GM23248 (cell line): ENCODE measurements at places on chromosomes 2 and 18. TPM values are rescaled to one million over a fixed set of nuclear protein-coding genes. Genes with fewer than 3 reads are reported as not detected.

GRCh38 chr2:195672674-195673073, 15.6 kb downstream of the SLC39A10 start:
- no peak for DNase-seq
- H3K36me3 ChIP-seq: no peaks in the 10 kb centered on the region
- no peak overlapping the region for H3K4me3 ChIP-seq
- H3K4me1 ChIP-seq: peaks cover 15% of the 10 kb centered on the region
- no peaks in the 10 kb centered on the region for H3K27me3 ChIP-seq

GRCh38 chr2:63189026-63189425, 138.4 kb downstream of the OTX1 start:
- H3K4me3 ChIP-seq: 0 out of 2 replicates have a peak overlapping the region, but pooled peaks have one; percentile 34
- no peaks in the 10 kb centered on the region for H3K4me1 ChIP-seq
- H3K27ac ChIP-seq: no peak overlapping the region
- peak; percentile 72 for DNase-seq
- H3K36me3 ChIP-seq: no peaks in the 10 kb centered on the region

GRCh38 chr18:21672521-21673267, 31.9 kb downstream of the ABHD3 start:
- no peaks in the 10 kb centered on the region for H3K27me3 ChIP-seq
- no peaks in the 10 kb centered on the region for H3K36me3 ChIP-seq
- no peak overlapping the region for H3K4me3 ChIP-seq
- DNase-seq: peak; percentile 32
- no peaks in the 10 kb centered on the region for H3K4me1 ChIP-seq

GRCh38 chr2:219769090-219769910, 141.9 kb downstream of the SLC4A3 start:
- no peak overlapping the region for H3K4me3 ChIP-seq
- H3K36me3 ChIP-seq: no peaks in the 10 kb centered on the region
- H3K27ac ChIP-seq: no peak overlapping the region
- H3K4me1 ChIP-seq: no peaks in the 10 kb centered on the region
- DNase-seq: peak; percentile 50

- peaks cover 11% of the 10 kb centered on the region; the same call in 1 of the 2 replicates for H3K27me3 ChIP-seq
- H3K27ac ChIP-seq: peak overlapping the region; percentile 23; the same call in 1 of the 2 replicates
- H3K36me3 ChIP-seq: no peaks in the 10 kb centered on the region
- H3K4me1 ChIP-seq: peaks cover 12% of the 10 kb centered on the region
- DNase-seq: peak; percentile 86
These were observed 9.8 kb downstream of the LGALSL start for GRCh38 chr2:64463781-64464180.

- H3K27me3 ChIP-seq: no peaks in the 10 kb centered on the region; the same call in 1 of the 2 replicates
- no peak for DNase-seq
These were observed 28.3 kb upstream of the FZD7 start for GRCh38 chr2:202005272-202005887.

DNA sequence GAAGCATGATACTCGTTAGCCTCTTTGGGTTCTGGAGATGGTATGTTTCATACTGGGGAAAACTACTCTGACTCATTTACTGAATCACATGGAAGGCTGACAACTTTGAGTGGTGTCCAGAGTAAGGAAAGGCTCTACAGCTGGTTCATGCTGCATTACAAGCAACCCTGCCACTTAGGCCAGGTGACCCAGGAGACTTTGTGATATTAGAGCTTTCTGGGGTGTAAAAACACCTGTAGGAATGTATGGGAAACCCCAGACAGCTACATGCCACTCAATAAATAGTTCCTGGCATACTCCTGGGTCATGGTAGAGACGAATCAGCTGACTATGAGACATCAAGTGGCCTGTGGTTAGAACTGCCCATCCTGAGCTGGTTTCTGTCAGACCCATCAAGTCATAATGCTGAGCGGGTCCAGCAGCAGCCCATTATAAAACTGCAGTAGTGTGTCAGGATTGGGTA, 21.3 kb upstream of the TCF7L1 start:
- no peak overlapping the region for H3K4me3 ChIP-seq
- no peaks in the 10 kb centered on the region for H3K36me3 ChIP-seq
- peaks cover 6% of the 10 kb centered on the region; the same call in 1 of the 2 replicates for H3K27me3 ChIP-seq
- peak; percentile 87 for DNase-seq
- H3K4me1 ChIP-seq: peaks cover 21% of the 10 kb centered on the region; the same call in 1 of the 2 replicates

GRCh38 chr2:197010200-197011020, 83.9 kb upstream of the PGAP1 start:
- no peaks in the 10 kb centered on the region for H3K36me3 ChIP-seq
- H3K4me1 ChIP-seq: peaks cover 13% of the 10 kb centered on the region
- H3K27me3 ChIP-seq: no peaks in the 10 kb centered on the region

DNA sequence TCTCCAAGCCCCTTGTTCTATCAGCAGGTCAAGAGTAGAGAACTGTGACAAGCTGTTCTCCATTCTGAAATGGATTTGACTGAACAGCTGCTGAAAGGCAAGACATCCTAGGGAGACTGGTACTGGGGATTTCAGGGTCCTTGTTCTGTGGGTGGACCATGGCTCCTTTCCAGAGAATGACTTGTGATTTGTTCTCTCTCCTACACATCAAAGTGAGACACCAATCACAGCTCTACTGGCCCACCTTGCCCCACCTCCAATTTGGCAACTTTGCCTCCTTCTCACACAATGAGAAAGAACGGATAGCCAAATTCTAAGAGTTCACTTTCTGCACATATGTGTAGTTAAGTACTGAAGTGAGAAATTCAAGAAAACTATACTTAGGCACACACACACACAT, 67.4 kb downstream of the BCL11A start:
- peaks cover 41% of the 10 kb centered on the region for H3K4me1 ChIP-seq
- no peak overlapping the region for H3K4me3 ChIP-seq
- H3K27ac ChIP-seq: peak overlapping the region; percentile 51
- no peaks in the 10 kb centered on the region for H3K36me3 ChIP-seq
- DNase-seq: no peak

DNA sequence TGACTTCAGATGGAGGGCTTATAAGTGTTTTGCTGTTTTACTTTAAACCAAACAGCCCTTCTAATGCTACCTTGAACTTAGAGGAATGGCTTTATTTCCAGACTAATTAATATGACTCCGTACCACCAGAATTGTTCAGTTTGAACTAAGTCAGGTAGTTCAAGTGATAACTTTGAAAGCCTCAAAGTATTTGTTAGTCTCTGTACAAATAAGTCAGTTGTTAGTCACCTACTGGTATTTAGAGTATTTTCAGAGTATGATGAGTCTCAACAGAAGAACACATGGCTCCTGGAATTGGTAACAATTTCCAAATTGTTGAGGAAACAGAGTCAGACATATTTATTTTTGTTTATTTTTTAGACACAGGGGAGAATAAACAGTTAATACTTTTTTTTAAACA, 381.8 kb upstream of the NRXN1 start:
- no peak for DNase-seq
- H3K36me3 ChIP-seq: no peaks in the 10 kb centered on the region

DNA sequence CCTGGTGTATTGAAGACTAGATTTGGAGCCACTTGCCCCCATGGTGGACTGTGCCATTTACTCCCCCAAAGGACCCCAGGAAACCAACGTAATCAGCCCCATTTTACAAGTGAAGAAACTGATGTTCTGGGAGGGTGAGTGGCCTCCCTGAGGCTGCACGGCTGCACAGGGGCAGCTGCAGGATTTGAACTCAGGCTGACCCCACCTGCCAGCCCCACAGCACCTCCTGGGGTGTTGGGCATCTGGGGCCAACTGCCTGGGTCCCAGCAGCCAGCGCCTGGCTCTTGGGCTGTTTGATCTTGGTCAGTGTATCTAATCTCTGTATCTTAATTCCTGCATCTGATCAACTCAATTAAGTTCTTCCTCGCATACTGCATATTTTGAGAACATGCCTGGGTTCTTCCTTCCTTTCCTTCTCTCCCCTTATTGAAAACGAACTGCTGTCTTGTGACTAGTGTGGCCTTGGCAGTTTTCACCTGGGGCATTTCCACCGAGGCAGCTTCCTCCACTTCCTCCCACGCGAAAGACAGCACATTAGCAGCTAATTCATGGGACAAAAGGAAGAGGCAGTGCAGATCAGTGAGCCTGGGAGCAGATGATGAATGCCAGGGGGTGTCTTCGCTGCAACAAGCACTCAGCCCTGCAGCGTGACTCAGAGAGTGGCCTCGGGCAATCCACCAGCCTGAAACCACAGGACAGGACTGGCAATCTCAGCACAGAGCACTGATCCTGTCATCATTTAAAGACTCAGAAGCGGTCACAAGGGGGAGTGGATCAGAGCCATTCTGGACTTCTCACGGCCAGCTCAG, 184.1 kb upstream of the RAB12 start:
- no peaks in the 10 kb centered on the region for H3K27me3 ChIP-seq
- H3K4me1 ChIP-seq: peaks cover 4% of the 10 kb centered on the region; the same call in 1 of the 2 replicates
- H3K27ac ChIP-seq: peak overlapping the region; percentile 16; the same call in 1 of the 2 replicates
- peak; percentile 95 for DNase-seq
- no peaks in the 10 kb centered on the region for H3K36me3 ChIP-seq

DNA sequence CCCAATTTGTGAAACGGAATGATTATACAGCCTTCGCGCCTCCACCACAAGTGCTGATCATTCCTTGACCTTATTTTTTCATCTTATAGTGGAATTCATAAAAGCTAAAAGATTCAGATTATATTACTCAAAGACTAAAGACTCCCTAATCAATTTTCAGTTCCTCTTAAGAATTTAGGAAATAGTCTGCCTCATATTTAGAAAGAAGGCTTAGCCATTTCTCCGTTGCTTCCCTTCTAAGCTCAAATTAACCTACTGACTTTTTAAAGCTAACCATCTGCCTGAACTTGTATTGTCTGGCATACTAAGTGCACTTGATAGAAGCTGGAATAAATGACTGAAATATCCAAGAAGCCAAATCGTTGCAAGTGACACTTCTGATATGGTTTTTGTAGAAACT, 44.7 kb downstream of the HNRNPLL start:
- H3K4me1 ChIP-seq: no peaks in the 10 kb centered on the region
- H3K27ac ChIP-seq: no peak overlapping the region
- H3K27me3 ChIP-seq: no peaks in the 10 kb centered on the region
- no peak overlapping the region for H3K4me3 ChIP-seq
- no peak for DNase-seq
- H3K36me3 ChIP-seq: peaks cover 22% of the 10 kb centered on the region

DNA sequence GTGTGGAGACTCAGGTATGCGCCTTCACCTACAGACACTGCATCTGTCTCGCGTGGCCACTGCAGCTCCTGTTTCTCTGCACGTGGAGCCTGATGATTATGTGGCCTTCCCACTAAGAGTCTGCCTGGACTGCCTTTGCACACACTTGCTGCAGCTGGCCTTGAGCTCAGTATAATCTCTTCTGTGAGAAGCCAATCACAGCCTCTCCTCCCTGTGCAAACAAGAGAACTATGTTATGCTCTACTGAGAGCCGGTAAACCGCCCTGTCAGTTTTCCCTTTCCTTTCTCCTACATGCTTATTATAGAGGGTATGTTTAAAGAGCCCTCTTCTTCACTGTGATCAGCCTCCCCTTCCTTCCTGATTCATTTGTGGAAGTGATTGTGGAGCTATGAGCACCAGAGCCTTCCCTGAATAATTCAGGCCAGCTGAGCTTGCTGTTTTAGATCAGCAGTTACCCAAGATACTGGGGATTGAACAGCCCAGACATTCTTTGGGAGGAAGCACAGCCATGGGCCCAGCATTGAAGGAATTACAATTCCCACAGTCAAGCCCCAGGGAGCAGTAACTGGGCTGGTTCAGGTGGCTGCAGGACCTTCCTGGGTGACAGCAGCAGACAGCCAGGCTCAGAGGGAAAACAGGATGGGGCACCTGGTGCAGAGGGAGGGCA, 3.7 kb upstream of the TGFA start:
- H3K36me3 ChIP-seq: no peaks in the 10 kb centered on the region
- DNase-seq: no peak
- H3K4me3 ChIP-seq: no peak overlapping the region
- H3K4me1 ChIP-seq: no peaks in the 10 kb centered on the region

DNA sequence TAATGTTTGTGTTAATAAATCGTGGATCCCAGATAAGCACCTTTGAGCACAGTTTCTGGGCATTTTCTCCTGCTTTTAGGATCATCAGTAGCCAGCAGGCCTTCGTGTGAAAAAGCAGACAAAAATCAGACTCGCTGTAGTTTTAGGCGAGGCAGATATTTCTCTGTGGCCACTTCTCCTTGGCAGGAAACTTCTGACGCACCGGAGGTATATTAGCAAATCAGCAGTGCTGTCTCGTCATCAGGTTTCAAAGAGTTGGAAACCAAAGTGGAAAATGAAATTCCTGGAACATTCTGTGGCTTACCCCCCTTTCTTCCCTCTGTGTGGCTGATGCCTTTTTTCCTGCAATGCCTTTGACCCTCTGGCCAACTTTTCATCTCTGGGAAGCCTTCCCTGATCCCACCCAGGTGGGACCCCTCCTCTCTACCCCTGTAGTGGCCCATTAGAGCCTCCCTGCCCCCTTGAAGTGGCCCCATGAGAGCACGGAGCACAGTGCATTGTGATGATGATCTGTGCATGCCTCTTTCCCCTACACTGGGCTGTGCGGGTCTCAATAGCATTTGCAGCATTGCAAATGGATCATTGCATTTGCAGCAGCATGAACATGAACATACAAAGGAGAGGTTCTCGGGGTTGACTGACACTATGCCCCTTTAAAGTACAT, 93.3 kb downstream of the RNF144A start:
- H3K27ac ChIP-seq: peak overlapping the region; percentile 96
- H3K36me3 ChIP-seq: no peaks in the 10 kb centered on the region
- DNase-seq: peak; percentile 93
- peaks cover 56% of the 10 kb centered on the region for H3K4me1 ChIP-seq
- H3K27me3 ChIP-seq: no peaks in the 10 kb centered on the region

DNA sequence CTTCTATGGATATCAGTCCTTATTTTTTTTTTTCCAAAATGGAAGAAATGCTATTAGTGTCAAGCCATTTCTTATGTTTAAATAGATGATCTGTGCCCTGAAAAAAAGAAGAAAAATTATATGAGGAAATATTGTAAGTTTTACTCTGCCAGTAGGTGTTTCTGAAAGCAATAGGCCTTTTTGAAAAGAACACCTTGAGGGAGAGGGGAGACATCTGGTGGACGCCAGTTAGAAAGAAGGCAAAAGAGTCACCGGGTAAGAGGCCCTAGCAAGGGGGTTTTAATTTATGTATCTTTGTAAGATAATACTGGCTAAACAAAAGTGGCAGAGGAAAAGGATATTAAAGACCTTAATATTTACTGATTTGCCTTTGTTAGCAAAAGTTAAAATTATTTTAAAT, 56.1 kb downstream of the DYNAP start:
- no peak overlapping the region for H3K27ac ChIP-seq
- peak; percentile 7 for DNase-seq
- 0 out of 2 replicates have a peak, but pooled peaks cover 3% of the 10 kb centered on the region for H3K27me3 ChIP-seq
- H3K36me3 ChIP-seq: no peaks in the 10 kb centered on the region
- H3K4me3 ChIP-seq: no peak overlapping the region

DNA sequence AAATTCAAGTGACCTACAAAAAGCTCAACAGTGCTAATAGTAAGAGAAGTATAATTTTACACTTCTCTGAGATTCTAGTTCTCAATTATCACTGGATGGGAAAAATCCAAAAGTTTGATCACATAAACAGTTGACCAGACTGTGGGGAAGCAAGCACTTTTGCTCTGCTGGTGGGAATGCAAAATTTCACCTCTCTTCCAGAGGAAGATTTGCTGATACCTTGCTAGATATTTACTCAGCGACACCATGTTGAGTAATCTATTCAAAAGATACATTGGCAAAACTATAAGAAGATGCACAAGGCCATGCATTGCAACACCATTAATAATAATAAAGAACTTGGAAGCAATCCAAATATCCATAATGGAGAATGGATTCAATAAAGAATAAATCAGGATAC, 204.4 kb downstream of the MREG start:
- no peaks in the 10 kb centered on the region for H3K27me3 ChIP-seq
- peaks cover 21% of the 10 kb centered on the region for H3K4me1 ChIP-seq
- H3K4me3 ChIP-seq: no peak overlapping the region
- no peak overlapping the region for H3K27ac ChIP-seq
- no peak for DNase-seq

Gene GDF7
- total RNA-seq: not detected in 2 replicates

Gene TYW5
- 5.3 and 6.6 TPM in 2 replicates for total RNA-seq

Gene LRATD1
- total RNA-seq: 0.63 and 1.2 TPM in 2 replicates

Gene PDE11A
- 0.86 and 1.9 TPM in 2 replicates for total RNA-seq

Gene RRM2
- 17.6 and 23.5 TPM in 2 replicates for total RNA-seq

Gene ARHGEF4
- 12.0 and 26.0 TPM in 2 replicates for total RNA-seq

Gene DSC2
- not detected in 2 replicates for total RNA-seq

Gene GKN2
- total RNA-seq: not detected in 2 replicates

Gene CXCR2
- not detected in 2 replicates for total RNA-seq
